Hematopoietic multipotent progenitor cell treated with erythropoietin and hydrocortisone succinate and interleukin-3 and kit ligand, for 4 days (in vitro differentiated cells): ENCODE measurements at places on chromosomes 16 and 17.
A peak's percentile ranks its signal among the peaks of the same experiment; 100 is the strongest.

GRCh38 chr16:65057184-65057583 is 64.7 kb downstream of the CDH11 start:
- DNase-seq = no peak

GRCh38 chr17:41578538-41578937 is 6.7 kb upstream of the KRT9 start:
- no peak for DNase-seq

- no peak for DNase-seq
Observed at GRCh38 chr17:10624969-10625368, 32.1 kb downstream of the MYH3 start.

- peak; percentile 59 for DNase-seq
Observed at GRCh38 chr17:14672830-14673229, 371.9 kb downstream of the HS3ST3B1 start.

DNA sequence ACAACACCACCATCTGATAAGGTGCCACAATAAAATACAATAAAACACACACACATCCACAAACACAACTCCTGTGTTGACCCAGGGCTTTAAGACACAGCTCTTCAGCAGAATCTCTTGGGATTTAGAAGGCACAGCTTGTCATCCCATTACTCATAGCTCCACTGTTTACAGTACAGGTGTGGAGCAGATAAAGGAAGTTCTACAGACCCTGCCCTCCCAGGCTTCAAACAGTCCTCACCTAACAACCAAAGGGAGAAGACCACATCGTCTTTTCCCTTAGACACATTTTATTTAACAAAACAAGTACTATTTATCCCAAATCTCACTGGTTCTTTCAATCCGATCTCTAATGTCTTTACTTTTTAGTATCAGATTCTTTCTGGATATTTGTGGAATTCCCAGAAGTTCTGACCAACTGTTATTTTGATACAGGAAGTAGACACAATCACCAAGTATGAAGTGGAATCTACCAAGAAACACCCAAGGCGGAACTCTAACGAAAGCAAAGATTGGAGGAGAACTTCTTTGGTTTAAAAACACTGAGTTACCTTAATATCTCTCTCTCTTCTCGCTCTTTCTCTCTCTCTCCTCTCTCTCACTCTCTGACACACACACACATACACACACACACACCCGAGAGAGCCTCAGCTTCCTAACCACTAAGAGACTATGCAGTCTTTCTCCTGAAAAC is 46.1 kb downstream of the CYTH1 start:
- DNase-seq = peak; percentile 47

DNA sequence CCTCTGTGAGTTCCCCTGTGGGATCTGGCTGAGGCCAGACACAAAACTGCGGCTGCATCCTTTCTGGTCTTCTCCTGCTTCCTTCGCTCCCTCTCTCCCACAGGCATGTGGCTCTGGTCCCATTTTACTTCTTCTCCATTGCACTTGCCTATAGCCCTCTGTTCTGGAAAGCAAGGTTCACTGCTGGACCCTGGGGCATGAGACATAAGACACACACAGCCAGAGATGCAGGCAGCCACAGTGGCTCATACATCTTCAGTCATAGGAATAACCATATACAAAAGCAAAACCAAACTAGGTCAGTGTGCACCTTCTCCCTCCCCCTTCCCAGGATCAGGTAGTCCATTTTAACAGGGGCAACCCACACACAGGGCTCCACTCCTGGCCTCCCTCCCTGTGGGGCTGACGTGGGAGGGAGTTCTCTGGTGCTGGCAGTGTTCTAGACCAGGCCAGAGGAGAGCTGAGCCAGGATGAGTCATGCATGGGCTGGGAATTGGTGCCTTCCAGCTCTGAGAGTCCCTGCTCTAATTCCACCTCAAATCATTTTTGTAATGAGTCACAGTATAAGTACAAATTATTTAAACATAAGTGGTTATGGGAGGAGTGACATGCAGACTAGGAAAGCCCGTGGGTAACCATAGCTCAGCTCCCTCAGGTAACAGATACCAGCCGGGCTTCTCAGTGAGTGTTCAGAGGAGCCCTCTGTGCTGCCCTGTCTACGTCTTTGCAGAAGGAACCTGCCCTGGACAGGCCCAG is 58.0 kb downstream of the ASIC2 start:
- no peak for DNase-seq

- DNase-seq = no peak
Observed at GRCh38 chr16:58730724-58731370, 3.3 kb downstream of the GOT2 start.

- peak; percentile 44 for DNase-seq
Observed at GRCh38 chr17:70365091-70365583, 195.8 kb downstream of the KCNJ2 start.

- no peak for DNase-seq
Observed at GRCh38 chr16:12760819-12761611, 42.7 kb downstream of the CPPED1 start.

- DNase-seq = peak; percentile 72
Observed at GRCh38 chr17:7883781-7884386, 4.7 kb upstream of the CHD3 start.

GRCh38 chr17:35775039-35775438 is 14.4 kb downstream of the C17orf50 start:
- DNase-seq = no peak

DNA sequence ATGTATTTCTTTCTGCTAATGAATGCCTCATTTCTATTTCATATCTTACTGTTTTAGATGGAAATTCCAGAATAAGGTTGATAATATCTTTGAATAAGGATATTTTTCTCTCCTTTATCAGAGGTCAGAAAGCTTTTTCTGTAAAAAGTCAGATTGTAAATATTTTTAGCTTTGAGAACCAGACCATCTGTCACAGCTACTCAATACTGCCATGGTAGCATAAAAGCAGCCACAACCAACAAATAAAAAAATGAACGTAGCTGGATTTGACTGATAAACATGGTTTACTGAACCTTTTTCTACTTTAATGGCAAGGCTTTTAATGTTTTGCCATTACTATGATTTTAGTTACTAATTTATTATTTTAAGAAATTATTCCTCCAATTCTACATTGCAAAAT is 217.4 kb upstream of the COX10 start:
- DNase-seq = no peak

DNA sequence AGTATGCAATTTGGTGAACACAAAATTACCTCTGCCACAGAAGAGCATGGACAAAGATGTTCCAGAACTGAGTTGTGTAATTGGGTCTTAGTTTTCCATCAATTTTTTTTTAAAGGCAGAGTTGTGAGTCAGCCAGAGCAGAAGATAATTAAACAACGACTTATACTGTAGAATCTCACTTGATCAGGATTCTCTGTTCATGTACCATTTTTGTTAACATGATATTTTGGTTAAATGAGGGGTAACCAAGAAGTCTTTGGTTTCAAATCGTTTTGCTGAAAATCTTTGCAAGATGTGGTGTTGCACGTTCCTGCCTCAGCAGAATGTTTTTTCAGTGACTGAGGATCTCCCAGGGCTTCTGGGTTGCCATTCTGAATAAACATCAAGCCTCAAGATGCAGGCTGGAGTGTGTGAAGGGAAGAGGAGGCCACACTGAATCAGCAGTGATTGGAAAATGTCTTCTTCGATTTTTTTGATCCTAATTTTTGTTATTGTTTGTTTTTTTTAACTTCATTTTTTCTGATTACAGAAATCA is 232.6 kb upstream of the IRX3 start:
- DNase-seq = no peak

DNA sequence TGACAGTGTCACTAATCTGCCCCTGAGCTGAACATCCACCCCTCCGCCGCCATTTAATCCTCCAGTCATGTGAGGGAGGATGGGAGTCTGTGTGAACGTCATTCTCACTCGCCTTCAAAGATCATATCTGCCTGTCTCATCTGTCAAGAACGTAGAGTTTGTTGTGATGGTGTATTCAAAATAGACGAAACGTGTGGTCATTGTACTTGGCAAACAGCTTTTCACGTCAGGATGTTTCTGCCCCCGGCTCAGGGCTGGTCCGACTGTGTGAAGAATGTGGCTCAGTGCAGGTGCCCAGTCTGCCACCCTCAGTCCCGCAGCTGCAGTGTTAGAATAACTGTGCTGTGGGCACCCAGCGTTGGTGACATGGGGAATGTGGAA is 148.0 kb downstream of the KCNJ12 start:
- DNase-seq = no peak

DNA sequence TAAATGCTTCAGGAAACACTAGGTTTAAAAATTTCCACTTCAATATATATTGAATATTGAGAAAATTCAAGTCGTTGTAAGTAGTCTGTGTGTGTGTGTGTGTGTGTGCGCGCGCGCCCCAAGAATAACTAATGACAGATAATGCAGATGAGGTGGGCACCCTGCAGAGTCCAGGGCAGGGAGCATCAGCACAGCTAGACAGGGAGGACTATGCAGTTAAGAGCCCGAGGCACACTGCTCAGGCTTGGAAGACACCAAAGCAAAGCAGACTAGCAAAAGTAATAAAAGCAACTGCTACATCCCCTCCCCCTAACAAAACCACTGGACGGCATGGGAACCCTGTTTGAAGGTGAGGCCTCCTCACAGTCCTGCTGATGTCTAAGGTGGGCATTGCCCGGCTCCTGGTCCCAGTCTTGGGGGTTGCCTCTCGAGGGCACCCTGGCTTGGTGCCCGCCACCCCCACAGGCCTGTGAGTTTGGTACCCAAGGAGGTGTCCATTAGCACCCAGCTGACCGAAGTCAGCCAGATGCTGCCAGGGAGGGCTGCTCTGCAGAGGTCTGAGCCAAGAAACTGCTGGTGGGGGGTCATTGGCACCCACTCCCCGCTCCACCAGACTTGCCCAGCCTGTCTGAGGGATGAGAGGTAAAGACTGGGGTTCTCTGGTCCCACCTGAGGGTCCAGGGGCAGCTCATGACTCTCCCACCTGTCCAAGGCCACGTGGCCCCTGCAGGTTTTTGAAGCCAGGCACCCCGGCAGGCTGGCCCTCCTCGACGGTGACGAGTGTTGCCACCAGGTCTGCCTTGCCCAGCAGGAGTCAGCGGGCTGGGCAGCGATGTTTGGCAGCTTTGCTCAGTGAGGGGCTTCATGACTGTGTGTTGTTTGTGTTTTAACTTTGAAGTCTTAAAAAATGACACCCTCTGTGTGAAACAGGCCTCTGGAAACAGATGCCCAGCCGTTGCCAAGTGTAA is 18.7 kb downstream of the LRRC75A start:
- DNase-seq = no peak

DNA sequence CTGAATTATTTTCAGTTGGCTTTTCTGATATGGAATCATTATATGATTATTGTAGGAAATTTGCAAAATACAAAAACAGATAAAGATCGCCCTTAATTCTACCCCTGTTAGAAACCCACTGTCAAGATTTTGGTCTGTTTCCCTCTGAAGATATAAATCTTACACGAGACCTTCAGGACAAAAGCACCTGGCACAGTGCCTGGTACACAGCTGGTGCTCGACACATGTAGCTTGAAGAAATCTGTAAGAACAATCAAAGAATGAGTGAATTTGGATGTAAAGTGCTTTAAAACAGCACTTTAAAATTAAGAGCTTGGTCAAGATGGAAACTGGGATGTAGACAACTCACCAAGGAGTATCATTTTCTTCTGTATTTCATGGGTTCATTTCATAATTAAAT is 181.1 kb downstream of the C16orf78 start:
- DNase-seq = no peak
